ENCODE measurements at places on chromosomes 13 and 19. TPM values are rescaled to one million over a fixed set of nuclear protein-coding genes. Genes with fewer than 3 reads are reported as not detected.

PLPPR3 gene
- total RNA-seq = 0.10 TPM

ZIM2 gene
- total RNA-seq = not detected

FXYD7 gene
- not detected for total RNA-seq

KIRREL2 gene
- total RNA-seq = 0.19 TPM

ZNF77 gene
- total RNA-seq = 4.5 TPM

BCL3 gene
- total RNA-seq = 34.7 TPM

CASP14 gene
- not detected for total RNA-seq

LGALS14 gene
- not detected for total RNA-seq

CYP4F12 gene
- total RNA-seq = 0.34 TPM

CEACAM3 gene
- total RNA-seq = not detected

WDR88 gene
- not detected for total RNA-seq

RNF225 gene
- total RNA-seq = not detected

GPR12 gene
- not detected for total RNA-seq

POSTN gene
- 186 TPM for total RNA-seq

PGLYRP1 gene
- not detected for total RNA-seq

ZNF780A gene
- total RNA-seq = 9.7 TPM

CEACAM5 gene
- total RNA-seq = not detected

WDR62 gene
- 0.69 TPM for total RNA-seq

SBSN gene
- 22.7 TPM for total RNA-seq

C5AR2 gene
- total RNA-seq = not detected
